ENCODE measurements at places on chromosomes 2 and 18. TPM values are rescaled to one million over a fixed set of nuclear protein-coding genes. Genes with fewer than 3 reads are reported as not detected.

DNA sequence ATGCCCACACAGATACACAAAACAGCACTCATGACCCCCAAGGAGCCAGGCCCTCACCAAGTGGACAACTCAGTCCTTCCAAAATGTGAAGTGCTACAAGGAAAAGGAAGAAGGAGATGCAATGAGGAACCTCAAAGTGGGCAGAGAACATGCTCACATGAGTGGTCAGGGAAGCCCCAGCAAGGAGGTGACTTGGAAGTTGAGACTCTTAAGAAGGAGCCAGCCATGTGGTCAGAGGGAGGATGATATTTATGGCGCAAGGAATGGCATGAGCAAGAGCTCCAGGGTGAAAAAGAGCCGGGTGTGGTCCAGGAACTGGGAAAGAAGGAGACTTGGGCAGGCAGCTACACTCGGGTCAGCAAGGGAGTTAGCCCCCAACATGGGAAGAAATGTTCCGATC lies 30.0 kb upstream of the KLHL29 start:
- DNase-seq: no peak

DNA sequence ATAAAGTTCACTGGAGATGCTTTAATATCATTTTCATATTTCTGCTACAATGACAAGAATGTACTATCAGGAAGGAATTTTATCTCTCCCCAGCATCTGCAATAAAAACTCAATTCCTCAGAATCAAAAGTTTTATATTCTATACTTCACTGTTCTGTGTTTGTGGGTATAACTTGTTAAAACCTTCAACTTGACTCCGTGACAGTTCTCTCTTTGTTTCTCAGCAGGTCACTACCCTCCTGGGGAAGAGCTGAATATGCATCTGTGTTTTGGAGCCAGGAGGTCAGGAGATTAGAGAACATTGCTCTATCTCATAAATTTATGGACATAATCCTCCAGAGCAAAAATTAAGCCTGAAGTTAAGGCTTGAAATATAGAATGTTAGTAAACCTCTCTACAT lies 411.4 kb downstream of the TRIB2 start:
- no peak for DNase-seq

DNA sequence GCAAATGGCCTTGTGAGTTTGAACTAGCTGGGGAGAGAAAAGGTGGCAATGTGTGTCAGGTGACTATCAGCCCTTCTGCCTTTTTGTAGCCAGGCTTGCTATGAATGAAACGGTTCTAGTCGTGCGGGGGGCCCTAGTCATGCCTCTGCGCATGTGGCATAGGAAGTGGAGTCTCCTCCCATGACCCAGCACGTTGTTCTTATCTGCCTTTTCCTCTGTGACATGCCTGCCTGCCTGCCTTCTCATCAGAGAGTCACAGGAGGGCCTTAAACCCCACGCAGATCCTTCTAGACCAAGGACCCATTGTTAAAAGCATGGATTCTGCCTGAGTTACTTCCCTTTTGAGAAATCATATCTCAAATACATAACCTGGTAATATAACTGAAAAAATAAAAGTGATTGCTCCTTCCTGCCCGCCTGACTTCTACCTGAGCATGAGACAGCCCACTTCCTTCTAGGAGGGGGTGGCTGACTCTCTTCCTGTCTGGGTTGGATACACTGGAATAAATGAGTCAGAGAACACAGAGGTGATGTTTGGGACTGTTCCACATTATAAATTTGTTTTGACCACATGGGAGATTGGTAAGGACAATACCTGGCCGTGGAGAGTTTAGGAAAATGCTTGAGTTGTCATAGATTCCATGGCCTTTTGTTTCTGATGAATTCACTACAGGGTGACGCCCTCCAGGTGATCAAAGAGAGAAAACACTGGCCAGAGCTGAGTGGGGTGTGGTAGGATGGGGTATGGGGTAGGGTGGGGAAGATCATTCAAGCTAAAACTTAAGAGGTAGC lies 49.8 kb downstream of the FBLN7 start:
- DNase-seq: no peak

DNA sequence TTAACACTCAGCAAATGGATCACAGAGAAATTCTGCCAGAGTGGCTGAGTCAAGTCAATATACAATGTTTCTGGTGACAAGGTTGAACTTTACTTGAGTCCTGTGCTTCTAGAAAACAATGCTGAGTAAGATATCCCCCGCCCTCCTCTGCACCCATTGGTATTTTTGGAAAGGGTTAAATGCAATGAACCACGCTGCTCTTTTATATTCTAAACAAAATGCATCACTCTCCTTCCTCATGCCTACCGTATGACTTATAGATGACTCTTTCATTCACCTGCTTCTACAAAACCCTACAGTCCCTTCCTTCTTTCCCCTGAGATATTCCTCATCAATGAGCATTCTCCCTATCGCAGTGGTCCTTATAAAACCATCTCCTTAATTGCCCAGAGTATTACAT lies 168.8 kb downstream of the TXNL1 start:
- no peak for DNase-seq

DNA sequence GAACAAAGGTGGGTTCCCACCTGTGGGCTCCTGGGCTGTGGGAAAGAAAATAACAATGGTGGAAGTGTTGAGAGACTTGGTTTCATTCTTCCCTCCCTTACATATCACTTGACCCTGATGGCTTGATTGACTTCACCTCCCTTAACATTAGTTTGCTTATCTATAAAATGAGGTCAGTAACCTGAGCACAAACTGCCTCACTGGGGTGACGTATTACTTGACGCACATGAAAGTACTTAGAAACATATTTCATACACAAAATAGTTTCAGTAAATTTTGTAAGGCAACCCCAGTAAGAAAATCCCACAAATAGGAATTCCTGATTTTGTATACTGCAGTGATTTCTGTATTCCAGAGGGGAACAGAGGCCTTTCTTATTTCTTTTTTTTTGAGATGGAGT lies 29.4 kb upstream of the LPIN2 start:
- no peak for DNase-seq

GRCh38 chr2:19228715-19229114 lies 129.7 kb downstream of the OSR1 start:
- no peak for DNase-seq

- DNase-seq: no peak
Observed at GRCh38 chr18:49560624-49561288, 1.1 kb upstream of the LIPG start.

DNA sequence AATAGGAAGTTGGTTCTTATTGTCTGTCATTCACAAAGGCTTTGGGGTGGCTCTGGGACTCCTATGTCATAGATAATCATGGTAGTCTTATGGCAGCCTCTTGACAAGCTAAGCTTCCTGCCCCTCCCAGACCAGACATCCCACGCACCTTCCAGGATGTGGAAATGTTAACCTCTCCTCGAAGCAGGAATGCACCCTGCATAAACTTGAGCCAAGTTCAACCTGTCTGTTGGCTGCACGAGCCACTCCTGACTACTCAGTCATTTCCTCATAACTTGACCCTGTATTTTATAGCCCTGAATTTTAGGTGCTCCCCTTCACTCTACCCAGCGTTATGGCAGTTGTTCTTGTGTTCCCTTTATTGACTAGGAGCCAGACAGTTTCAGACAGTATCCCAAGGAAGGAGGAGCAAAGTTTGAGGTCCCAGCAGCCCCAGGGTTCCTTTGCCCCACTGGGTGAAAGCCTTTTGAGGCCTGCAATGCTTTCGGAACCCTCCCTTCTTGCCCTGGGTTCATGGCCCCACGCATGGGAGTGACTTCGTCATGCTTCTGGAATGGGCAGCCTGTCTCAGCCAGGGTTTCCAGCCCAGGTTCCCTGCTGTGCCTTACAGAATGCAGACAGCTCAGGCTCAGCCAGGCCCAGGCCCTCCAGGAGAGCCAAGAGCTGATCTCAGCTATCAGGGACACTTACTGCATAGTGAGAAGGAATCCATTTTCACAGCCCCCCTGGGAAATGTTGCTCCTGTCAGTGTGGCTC lies 15.6 kb upstream of the INO80C start:
- DNase-seq: peak; percentile 4

DNA sequence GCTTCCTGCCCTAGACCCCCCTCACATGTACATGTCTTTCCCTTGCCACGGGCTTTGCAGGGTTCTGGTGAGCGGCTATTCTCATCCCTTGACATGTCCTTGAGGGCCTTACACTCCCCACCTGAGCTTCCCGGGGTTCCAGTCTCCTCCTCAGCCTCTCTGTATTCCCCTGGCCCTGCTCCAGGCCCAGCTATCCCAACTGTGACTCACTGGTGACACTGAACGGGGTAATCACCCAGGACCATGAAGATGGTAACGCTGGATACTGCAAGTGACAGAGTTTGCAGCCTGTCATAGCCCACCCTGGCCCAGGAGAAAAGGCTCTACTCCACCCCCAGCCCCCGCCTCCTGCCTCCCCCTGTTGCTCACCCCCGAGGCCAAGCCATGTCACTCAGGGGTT lies 27.3 kb downstream of the KIF3C start:
- no peak for DNase-seq

- no peak for DNase-seq
Observed at GRCh38 chr2:200453853-200454534, 55.9 kb downstream of the KCTD18 start.

DNA sequence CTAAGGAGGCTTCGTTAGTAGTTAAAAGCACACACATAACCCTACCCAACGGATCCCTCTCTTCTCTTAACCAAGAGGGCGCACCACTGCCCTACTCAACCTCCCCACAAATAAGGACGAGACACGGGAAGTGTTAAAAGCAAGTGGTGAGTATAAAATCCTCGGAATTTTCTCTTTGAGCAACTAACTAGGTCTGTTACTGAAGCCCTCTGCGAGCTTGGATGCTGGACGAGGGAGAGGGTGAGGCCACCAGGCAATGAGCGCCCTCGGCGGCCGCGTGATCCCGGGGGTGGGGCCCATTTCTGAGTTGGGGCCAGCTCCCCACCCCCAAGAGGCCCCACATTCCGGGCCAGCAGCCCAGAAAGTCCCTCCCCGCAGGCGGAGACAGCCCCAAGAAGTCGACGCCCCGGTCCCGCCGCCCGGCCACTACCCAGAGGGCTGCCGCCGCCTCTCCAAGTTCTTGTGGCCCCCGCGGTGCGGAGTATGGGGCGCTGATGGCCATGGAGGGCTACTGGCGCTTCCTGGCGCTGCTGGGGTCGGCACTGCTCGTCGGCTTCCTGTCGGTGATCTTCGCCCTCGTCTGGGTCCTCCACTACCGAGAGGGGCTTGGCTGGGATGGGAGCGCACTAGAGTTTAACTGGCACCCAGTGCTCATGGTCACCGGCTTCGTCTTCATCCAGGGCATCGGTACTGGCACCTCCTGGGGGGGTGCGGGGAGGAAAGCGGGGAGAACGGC lies at the start of gene CYBRD1:
Gene CYBRD1 (plus strand): TSS at position 423 of the 736 bp plus-strand sequence. CDS start 72 bp downstream, at position 495.
- DNase-seq: peak; percentile 79

GRCh38 chr2:31322371-31322770 lies 88.4 kb downstream of the EHD3 start:
- DNase-seq: no peak

GRCh38 chr2:112661656-112662305 lies 16.0 kb downstream of the SLC20A1 start:
- DNase-seq: no peak

GRCh38 chr2:236665572-236666118 lies 96.0 kb downstream of the ACKR3 start:
- peak; percentile 46 for DNase-seq

GRCh38 chr18:33839452-33840211 lies 261.6 kb downstream of the ASXL3 start:
- DNase-seq: peak; percentile 20

DNA sequence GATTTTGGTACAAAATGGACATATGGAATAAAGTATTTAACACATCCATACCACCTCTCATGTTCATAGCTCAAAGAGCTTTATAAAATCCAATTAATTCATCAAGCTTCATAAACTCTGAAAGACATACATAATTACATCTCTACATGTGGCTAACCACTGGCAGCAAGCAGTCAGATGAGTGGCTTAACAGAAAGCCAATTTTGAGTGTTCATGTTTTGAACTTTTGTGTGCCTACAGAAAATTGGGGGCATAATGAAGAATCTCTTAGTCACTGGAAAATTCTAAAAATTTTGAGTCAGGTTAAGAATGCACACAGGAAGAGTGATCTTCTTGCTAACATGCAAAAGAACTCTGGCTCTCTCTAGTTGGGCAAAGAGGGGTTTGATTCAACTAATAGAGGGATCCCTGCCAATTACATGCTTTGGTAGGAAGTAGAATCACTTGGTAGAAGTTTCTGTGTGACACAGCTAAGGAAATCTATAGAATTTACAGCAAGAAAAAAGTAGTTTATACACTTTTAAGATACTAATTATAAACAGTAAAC lies 287.4 kb downstream of the NOL4 start:
- no peak for DNase-seq

Gene LRRFIP1
- 49.5 TPM for total RNA-seq

Gene SGPP2
- total RNA-seq: not detected

Gene TEKT4
- total RNA-seq: not detected

Gene TBC1D8
- 18.6 TPM for total RNA-seq
